ENCODE measurements at places on chromosomes 11 and 22.

DNA sequence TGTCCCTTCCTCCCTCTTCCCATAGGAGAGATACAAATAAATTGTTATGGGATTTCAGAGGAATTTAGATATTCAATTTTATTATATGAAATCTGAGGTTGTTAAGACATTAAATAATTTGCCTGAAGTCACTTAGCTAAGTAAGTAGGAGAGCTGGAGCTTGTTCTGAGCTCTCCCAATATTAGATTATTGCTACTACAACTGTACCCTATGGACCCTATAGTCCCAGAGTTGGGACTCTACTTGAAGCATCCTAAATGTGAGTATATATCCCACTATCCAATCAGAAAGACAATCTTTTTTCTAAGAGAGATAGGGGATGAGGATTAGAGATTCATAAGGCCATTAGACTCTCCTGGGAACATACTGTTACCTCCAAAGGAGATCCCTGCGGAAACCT lies 1130.0 kb downstream of the DLG2 start:
- no peak for DNase-seq

- DNase-seq, result no peak
Observed at GRCh38 chr11:129192150-129192549, at the start of gene ARHGAP32. Gene ARHGAP32, minus strand, starts transcription at chr11:129192325. Its CDS starts 127 bp downstream, at chr11:129192198.

- DNase-seq, result no peak
Observed at GRCh38 chr22:31628969-31629708, 32.9 kb downstream of the PISD start.

GRCh38 chr11:24543771-24544170 lies 46.9 kb downstream of the LUZP2 start:
- no peak for DNase-seq

DNA sequence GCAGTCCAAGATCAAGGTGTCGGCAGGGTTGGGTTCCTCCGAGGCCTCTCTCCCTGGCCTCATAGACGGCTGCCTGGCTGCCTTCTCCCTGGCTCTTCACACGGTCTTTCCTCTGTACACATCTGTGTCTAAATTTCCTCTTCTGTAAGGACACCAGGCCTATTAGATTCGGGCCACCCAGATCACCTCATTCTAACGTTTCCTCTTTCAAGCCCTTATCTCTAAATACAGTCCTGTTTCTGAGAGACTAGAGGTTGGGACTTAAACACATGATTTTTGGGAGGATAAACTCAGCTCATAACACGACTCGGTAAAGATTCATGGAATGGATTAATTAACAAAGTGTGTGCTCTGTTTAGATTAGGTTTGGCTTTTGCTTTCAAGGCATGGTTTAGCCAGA lies 136.0 kb upstream of the SORL1-AS1 start:
- no peak for DNase-seq

DNA sequence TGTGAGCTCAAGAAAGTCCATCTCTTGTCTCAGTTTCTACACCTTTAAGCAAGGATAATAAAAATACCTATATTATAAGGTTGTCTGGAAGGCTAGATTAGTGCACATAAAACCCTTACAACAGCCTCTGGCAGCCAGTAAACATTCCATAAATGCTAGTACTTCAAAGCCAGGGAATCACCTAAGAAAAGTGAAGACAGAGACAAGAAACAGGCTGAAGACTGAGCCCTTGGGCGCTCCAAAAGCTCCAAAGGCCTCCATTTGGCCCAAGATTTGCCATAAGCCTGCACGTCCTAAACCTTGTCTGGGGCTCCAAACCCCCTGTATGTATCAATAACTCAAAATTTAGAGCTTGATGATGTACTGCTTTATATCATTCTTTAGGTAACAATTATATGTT lies 52.2 kb upstream of the AKIP1 start:
- DNase-seq, result no peak

DNA sequence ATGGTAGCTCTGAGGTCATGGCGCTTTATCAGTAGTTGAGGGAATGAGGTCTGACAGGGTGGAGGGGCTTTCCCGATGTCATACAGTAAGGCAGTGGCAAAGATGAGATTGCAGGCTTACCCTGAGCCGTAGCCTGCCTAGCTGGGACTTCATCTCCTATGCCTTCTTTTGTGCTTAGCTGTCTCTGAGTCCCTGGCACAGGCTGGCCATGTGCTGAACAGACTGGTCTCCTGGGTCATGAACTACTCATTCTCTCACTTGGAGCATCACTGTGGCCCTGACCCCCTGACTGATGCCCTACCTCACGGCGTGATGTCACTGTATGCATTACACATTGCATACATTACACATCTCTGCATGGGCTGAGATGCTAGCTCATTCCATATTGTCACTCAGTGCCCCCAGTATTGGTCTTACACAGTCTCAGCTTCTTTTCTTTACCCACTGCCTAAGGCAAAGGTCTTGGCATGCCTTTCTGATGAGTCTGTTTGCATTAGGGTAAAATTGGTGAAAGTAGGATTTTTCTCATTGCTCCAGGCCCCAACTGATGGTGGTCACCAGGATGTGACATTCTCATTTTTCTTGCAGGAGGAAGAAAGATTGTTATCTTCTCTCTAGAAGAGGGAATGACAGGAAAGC lies 389.4 kb upstream of the CADM1 start:
- DNase-seq, result no peak
